ENCODE measurements at places on chromosomes 12 and 14.

- DNase-seq: no peak
Observed at GRCh38 chr14:81125536-81125935, 95.2 kb downstream of the GTF2A1 start.

DNA sequence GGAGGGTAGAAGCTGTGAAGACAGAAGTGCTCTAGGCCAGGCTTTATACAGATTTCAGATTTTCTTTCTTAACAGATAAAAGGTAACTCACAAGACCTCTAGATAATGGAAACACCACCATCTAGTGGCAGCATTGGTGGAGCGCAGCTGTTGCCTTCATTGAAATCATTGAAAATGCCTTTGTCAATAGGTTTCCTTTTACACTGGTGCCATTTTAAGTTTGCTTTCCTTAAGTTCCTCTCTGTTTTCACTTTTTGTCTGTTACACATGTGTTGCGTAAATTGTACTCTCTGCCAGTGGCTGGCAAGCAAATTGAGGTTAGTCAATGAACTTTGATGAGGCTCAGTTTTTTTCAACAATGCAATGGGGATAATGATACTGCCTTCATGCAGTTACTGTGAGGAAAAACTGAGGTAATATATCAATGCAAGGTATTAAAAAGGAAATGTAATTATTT is 31.1 kb downstream of the ALDH1L2 start:
- peak; percentile 86 for DNase-seq

DNA sequence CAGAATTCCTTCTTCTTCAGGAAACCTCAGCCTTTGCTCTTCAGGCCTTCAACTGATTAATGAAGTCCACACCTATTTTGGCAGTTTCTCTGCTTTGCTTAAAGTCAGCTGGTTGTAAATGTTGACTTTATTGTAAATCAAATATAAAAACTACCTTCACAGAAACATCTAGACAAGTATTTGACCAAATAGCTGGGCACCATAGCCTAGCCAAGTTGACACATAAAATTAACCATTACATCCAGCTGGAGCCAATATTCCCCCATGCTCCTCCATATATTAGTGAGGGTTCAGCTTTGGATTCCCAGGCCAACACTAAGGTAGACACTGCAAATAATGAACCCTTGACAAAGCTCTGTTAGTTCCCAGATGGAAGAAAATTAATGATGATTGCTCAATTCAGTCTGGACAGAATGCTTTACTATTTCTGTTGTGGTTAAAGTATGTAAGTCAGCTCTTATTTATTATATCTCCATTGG is 125.5 kb downstream of the ZFP36L1 start:
- DNase-seq: peak; percentile 89

DNA sequence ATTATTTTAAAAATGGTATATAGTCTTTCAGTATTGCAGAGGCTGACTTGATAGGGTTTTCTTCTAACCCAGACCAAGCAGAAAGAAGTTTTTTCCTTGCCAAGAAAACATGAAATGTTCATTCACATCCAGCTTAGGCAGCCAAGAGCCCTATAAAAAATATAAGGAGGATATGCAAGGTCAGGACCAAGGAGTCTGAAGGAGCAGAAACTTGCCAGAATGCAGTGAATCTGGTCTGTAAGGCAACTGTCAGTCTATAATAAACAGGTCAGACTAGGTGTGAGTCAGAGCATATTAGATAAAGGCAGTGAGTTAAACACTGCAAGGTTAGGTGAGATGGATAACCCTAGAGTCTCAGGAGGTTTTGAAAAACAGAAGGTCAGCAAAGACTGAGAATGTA is 645.5 kb downstream of the C12orf50 start:
- peak; percentile 79 for DNase-seq

GRCh38 chr12:94174576-94174975 is 26.2 kb downstream of the PLXNC1 start:
- no peak for DNase-seq

DNA sequence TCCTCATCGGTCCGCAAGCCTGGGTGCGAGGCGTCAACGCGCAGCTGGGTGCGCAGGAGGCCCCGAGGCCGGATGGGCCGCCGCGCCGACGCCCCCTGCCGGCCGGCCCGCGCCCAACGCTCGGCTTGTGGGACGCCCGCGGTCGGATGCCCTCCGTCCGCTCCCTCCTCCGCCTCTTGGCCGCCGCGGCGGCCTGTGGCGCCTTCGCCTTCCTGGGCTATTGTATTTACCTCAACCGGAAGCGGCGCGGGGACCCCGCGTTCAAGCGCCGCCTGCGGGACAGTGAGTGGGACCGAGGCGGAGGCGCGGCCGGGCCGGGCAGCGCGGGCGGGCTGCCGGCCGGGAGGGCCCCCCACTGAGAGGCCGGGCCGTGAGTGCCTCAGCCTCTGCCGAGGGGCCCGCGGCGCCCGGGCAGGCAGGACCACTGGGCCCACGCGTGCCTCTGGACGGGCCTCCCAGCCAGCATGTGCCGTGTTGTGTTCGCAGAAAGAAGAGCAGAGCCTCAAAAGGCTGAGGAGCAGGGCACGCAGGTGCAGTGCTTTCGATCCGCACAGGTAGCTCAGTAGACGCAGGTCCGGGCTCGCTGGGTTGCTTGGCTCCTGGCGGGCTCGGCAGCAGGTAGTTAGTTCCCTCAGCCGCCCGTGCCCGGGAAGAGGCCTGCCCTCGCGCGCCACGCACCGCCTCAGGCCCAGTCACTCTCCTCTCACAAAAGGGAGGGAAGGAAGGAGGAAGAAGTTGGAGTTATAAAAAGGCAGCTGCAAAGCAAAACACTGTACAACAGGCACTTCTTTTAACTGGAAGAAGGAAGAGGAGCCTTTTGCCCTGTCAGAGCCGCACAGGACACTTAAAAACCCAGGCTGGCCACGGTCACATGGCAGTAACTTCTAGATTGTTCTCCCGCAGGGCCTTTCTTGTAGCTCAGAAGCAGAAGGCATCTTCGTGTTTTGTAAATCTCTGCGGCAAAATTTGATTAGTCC is at the start of gene TOMM20L:
TOMM20L (plus strand) TSS at position 119 of the 977 bp plus-strand sequence; CDS start at position 147, 28 bp downstream.
- peak; percentile 48 for DNase-seq

GRCh38 chr12:115763376-115763775 is 514.1 kb downstream of the MED13L start:
- DNase-seq: peak; percentile 37

DNA sequence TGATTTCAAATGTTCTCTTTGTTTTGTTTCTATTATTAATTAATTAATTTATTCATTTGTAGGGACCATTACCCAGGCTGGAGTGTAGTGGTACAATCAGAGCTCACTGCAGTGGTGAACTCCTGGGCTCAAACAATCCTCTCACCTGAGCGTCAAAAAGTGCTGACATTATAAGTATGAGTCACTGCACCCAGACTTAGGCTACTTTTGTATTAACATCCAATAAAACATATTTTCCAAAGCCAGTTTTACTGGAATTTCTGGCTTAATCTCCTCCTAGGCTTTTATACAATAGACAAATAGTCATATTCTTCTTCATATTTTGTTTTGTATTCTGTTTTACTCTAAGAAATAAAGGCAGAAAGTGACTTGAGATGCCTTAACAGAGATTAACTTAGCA is 749.6 kb downstream of the SLC16A7 start:
- DNase-seq: no peak

DNA sequence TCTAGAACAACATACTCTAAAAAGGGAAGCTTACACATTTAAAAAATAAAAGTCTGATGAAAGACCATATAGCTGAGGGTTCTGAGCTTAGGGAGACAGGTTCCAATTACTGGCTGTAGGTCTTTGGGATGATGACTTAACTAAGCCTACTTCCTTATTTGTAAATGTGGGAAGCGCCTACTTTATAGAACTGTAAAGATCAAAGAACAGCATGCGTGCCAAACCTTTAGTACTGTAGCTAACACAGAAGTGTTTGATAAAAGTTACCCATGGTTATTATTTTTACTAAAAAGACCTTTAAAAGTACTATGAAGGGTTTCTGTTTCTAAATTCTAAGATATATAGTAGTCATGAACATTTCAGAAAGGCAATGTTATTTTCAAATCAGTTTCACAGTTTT is 35.7 kb downstream of the STK38L start:
- no peak for DNase-seq

DNA sequence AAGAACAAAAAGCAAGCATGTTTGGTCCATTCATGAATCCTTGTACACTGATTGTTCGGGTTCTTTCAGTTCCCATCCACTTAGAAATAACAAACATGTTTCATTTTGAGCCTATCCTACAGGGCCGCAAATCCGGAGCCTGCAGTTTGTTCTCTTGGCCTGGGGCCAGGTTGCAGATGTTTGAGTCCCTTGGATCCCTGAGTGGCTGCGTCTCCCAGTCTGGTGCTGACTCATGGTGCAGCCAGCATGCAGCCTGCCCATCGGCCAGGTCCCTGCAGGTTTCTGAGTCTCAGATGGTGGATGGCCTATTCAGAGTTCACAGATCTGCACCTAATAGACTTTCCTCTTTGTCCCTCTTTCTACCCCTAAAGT is 1.9 kb upstream of the DYNC1H1 start:
- peak; percentile 85 for DNase-seq

- no peak for DNase-seq
Observed at GRCh38 chr14:76776428-76777251, 15.4 kb downstream of the VASH1 start.

DNA sequence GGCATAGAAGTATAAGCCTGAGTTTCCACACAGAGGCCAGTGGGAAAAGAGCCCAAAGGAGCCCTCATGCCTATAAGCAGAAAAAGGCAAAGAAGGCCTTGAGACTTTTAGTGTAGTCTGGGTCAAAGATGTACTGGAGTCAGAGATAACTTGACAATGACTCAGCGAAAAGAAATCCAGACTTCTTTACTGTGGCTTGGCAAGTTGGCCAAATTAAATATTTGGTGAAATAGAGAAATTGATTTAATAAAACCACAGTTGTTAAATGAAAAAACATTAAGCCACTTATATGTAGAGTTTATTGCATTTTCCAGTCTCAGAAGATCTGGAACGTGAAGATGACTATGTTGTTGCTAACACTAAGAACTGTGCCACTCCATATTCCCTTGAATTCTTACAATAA is 105.1 kb downstream of the TMTC3 start:
- peak; percentile 93 for DNase-seq

- DNase-seq: no peak
Observed at GRCh38 chr14:45970621-45971020, 681.0 kb downstream of the RPL10L start.

- peak; percentile 96 for DNase-seq
Observed at GRCh38 chr14:58639842-58640484, 2.2 kb downstream of the DACT1 start.

- DNase-seq: no peak
Observed at GRCh38 chr14:96584907-96585671, 82.9 kb downstream of the PAPOLA start.

DNA sequence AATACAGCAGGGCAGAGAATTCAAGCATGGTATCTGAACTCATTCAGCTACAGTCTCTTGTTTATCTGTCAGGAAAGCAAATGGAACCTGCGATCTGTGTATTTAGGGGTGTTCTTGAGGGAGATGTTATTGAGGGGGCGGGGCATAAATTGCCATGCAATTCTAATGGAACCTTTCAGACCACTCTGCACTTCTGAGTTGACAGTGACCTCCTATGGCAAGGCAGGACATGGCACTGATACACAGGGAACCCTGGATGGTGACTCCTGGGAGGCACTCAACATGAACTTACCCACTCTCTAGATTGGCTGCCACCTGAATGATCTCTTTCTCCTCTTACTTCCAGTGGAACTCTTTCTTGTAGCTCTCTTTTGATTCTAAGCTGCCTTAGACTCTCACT is 787.3 kb downstream of the VRK1 start:
- no peak for DNase-seq

DNA sequence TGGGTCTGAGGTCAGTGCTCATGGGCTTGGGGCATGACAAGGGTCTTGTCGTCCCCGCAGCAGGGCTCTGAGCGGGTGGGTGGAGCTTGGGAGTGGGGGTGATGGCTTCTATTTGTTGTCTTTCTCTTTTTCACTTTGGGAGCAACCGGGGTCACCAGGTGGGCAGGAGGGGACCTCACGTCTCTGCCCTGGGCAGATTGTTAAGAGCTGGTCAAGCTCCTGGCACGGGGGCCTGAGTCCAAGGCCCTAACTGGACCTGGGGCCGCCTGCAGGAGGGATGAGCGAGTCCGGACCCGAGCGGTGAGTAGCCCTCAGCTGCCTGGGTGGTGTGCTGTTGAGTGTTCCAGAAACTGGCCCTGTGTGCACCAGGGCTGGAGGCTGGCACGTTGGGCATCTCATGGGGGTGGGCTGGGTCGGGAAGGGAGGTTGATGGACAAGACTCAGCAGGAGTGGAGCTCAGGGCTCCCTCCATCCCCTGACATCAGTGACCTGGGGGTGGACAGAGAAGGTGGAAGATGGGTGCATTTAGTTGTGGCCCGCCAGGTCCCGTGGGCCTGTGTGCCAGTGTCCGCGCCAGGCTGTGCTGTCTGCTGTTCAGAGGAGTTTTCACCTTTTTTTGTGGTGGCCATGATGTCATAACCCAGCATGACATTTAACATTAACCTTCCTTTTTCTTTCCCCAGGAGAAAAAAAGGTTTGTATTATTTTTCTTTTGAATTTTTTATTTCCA is 27.5 kb downstream of the RTL1 start:
- DNase-seq: no peak

GRCh38 chr12:52391618-52392002 is 6.2 kb upstream of the KRT84 start:
- DNase-seq: peak; percentile 13

DNA sequence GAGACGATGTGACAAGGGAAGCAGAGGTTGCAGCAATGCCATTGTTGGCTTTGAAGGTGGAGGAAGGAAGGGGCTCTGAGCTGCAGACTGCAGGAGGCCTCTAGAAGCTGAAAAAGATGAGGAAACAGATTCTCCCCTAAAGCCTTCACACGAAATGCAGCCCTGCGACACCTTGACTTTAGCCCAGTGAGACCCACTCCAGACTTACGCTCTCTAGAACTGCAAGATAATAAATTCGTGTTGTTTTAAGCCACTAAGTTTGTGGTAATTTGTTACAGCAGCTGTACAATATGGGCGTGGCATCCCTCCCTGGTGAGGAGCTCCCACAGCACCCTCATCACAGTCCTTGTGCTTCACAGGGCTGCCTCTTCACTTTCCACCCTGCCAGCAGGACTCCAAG is 53.2 kb downstream of the GOLGA5 start:
- DNase-seq: no peak

- no peak for DNase-seq
Observed at GRCh38 chr14:87623616-87624015, 369.4 kb downstream of the GALC start.

GRCh38 chr12:112524676-112525425 is 106.1 kb downstream of the PTPN11 start:
- DNase-seq: peak; percentile 12

GRCh38 chr12:21962236-21962635 is 21.0 kb upstream of the ABCC9 start:
- peak; percentile 10 for DNase-seq
